ENCODE measurements at places on chromosomes 7 and 10.

- no peak for DNase-seq
Measured at GRCh38 chr10:124296813-124297788, 121.6 kb downstream of the OAT start.

GRCh38 chr10:94546049-94546900, 687 bp downstream of the HELLS start:
- peak; percentile 1 for DNase-seq

DNA sequence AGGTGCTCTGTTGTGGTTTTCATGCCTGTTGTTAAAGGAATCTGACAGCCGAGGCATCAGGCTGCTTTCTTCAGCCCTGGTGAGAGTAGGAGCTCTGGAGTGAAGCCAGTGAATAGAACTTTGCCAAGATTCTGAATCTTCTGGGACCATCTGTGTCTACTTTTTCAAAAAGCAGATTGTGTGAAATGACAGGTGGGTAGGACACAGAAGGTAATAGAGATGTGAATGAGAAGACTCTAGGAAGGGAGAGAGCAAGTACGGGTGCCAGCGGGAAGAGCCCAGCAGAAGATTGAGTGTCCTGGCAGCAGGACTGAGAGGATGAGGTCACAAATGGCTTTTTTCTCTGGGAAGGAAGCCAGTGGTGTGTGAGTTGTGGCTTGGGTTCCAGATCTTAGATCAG, 429.2 kb downstream of the SDK1 start:
- DNase-seq: no peak

DNA sequence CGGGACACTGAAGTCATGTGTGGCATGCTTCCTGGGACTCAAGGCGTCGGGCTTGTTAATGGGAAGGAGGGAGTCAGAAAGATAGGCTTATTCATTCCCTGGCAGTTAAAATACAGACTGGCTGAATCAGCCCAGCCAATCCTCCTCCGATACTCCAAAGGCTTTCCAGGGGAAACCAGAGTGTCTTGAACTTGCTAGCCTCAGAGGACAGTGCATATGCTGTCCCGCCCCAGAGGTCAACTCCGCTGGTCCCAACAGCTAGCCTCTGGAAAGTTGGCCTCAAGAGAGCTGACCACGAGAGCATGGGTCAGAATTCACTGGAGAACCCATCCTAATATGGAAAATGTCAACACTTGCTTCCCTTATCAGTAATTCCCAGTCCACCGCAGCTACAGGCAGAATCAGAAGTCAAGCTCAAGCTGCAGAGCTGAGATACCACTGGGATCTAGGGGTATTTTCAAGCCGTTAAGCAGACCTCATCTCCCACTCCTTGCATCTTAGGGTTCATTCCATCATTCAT, 43.0 kb downstream of the ELMO1 start:
- no peak for DNase-seq

DNA sequence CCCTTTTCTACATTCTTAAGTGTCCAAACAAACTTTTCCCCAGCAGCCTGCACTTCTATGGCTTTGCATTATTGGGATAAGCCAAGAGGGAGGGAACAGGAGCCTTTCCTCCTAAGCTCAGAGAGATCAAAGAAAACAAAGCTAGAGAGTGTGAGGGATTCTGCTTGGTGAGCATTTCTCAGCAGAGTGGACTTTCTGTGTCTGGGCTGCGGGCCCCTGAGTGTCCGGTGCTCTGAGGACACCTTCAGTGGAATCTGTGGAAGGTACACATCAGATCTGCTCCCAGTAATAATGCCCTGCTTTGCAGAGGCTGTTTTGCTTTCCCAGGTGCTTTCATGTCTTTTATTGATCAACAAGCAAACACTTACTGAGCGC, 50.2 kb downstream of the KCNMA1 start:
- DNase-seq: no peak

GRCh38 chr7:22871661-22872060, 49.0 kb upstream of the TOMM7 start:
- DNase-seq: no peak

- DNase-seq: no peak
Measured at GRCh38 chr7:117478836-117479224, 995 bp upstream of the CFTR start.

Data from stimulated activated CD4-positive, alpha-beta T cell treated with anti-CD3 and anti-CD28 coated beads, Interleukin-12 subunit alpha, Interleukin-12 subunit beta, amount 100 ng/mL, for 4 hours (primary cell).